Uterine smooth muscle cell (primary cell): ENCODE measurements at places on chromosomes 11 and 22. TPM values are rescaled to one million over a fixed set of nuclear protein-coding genes. Genes with fewer than 3 reads are reported as not detected.

TTLL12 gene
- 28.6 and 31.1 TPM in 2 replicates for total RNA-seq

OR2AG2 gene
- 0.12 and 0.55 TPM in 2 replicates for total RNA-seq

MPPED2 gene
- under 0.01 and 0.22 TPM in 2 replicates for total RNA-seq

SCN2B gene
- under 0.01 TPM in 1 of 2 replicates, not detected in the other for total RNA-seq

BTBD18 gene
- total RNA-seq: not detected in 2 replicates

TBCEL gene
- total RNA-seq: 16.4 and 24.9 TPM in 2 replicates

RIMBP3C gene
- total RNA-seq: 0.11 and 0.25 TPM in 2 replicates

SCO2 gene
- 2.7 and 4.5 TPM in 2 replicates for total RNA-seq

UBQLNL gene
- not detected in 2 replicates for total RNA-seq

CD3G gene
- total RNA-seq: 0.12 TPM in 1 of 2 replicates, not detected in the other

CHRM1 gene
- total RNA-seq: not detected in 2 replicates

MRGPRE gene
- total RNA-seq: not detected in 2 replicates

PGAP2 gene
- 11.0 and 11.1 TPM in 2 replicates for total RNA-seq

TPBGL gene
- total RNA-seq: 0.11 TPM in 1 of 2 replicates, not detected in the other

KCNJ11 gene
- total RNA-seq: not detected in 2 replicates

SEPTIN3 gene
- total RNA-seq: under 0.01 and 0.37 TPM in 2 replicates

CHRDL2 gene
- not detected in 2 replicates for total RNA-seq

ROBO4 gene
- 1.1 and 3.0 TPM in 2 replicates for total RNA-seq
